ENCODE measurements at places on chromosomes 3 and 15.
A peak's percentile ranks its signal among the peaks of the same experiment; 100 is the strongest.

GRCh38 chr3:126526668-126527005 is 2.7 kb downstream of the CHST13 start:
- DNase-seq: no peak

- DNase-seq: no peak
Measured at GRCh38 chr3:138011722-138012121, 1.8 kb downstream of the CLDN18 start.

- DNase-seq: no peak
Measured at GRCh38 chr15:50181969-50182218, at the start of gene SLC27A2. TSS of gene SLC27A2 (plus strand) at chr15:50182196. CDS start at chr15:50182428, 232 bp downstream.

DNA sequence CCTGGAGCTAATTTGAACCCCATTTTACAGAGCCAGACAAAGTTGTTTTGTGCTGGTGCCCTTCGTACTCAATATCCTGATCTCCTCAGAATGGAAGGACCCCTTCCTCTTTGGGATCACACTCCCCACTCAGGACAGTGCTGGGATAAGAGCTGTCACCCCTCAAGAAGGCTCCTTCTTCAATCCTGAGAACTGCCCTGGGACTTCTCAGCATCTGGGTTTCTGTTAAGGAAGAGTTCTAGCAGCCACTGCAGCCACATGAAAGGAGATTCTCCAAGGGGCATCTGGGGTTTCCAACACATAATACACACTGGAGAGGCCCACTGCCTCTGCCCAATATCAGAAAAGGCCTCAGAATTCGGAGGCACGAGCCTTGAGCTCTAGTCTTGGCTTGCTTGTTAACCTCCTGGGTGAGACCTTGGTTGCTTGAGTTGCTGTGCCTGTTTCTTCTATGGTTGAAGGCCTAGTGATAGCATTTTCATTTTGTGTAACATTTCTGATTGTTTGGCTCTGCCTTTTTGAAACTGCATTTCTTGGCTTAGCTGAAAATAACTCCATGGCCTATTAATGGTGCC is 78.8 kb upstream of the NMNAT3 start:
- DNase-seq: no peak

- no peak for DNase-seq
Measured at GRCh38 chr3:30333903-30334302, 272.5 kb upstream of the TGFBR2 start.

DNA sequence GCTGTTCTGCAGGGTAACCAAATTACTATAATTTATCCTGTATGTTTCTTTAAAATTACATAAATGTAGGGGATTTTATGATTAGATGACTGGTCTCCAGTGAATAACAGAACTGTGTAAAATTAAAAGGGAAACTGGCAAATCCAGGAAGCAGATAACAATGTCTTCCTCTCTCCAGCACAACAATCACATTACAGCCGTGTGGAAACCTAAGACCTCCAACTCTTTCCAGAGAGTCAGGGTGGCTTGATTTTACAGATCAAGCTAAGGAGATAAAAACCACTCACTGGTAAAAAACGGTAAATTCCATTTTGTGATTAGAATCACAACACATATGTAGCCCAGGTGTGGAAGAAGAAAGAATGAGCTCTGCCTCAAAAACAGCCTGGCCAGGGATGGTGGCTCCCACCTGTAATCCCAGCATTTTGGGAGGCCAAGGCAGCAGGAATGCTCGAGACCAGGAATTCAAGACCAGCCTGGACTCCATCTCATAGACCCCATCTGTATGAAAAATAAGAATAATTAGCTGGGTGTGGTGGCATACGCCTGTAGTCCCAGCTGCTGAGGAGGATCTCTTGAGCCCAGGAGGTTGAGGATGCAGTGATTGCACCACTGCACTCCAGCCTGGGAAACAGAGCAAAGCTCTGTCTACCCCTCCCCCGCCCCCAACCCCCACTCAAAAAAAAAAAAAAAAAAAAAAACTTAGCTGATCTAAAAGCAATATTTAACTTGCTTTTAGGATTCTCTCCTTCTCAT is 29.0 kb downstream of the IL17RD start:
- no peak for DNase-seq

DNA sequence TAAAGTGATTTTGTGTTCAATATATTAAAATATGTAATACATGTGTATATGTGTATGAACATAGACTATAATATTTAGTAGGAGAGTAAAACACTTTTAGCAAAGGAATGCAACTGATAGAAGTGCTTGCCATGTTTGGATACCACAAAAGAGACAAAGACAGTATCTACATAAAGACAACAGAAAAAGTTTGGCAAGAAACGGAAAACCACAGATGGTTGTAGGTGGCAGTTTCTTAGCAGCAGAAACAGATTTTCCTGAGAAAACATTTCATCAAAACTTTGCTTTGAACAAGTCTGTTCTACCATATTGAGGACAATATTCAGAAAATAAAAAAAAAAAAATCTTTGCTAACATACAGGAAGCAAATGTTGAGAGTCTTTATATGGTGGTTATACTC is 1560.4 kb upstream of the GBE1 start:
- no peak for DNase-seq

DNA sequence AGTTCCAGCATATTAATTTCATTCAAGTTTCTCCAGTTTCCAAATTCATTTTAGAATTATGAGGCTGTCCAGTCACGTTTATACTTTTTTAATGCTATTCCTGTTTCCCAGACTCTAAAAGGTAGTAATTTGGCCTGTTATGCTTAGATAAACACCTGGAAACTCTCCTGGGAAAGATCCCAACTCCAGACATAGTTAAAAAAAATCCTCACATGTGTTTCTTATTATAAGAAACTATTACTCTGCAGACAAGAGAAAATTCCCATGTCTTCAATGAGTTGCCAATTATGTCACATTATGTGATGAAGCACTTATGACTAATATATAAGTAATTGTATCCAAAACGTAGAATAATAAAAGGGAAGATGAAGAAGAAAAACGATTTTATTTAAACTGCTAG is 137.1 kb upstream of the TMC3 start:
- no peak for DNase-seq

DNA sequence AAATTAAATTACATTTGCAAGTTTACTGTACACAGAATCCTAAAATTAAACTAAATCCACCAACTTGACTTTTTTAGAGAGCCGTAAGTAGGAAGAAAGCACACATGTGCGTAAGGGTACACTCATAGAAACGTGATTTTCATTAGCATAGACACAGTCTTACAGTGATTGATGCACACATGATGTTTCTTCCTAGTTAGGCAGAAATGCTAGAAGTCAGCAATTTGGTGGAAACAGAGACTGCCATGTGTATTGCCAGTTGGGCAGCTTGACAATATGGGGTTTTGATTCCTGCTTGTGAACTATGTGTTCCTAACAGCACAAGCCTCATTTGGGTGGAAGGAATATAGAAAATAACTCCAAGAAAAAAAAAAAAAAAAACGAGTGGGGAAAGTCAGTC is 878.5 kb downstream of the ROBO1 start:
- no peak for DNase-seq

DNA sequence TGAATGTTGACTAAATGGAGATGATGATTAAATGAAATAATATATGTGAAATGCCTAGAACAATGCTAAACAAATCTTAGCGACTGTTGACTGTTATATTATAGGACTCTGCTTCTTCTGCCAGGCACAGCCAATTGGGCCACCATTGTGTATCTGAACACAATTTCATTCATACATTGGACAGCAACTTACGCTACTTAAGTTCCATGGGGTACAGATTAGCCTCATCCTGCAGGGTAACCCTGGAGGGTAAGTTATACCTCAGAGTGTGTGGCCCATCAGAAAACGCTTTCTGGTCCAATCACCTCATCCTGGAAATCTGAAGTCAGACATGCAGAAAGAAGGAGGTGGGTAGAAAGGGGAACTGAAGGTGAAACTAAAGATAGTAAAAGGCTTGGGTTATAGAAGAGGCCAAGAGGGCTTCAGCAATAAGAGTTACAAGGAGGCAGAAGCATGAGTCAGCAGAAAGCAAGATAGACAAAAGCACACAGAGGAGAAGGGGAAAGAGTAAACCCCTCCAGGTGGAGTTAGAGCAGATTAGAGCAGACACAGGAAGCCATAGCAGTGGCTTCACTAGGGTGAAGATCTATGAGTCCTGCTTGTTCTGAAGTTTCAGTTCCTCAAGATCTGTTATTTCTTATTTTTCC is 119.3 kb upstream of the SLC24A5 start:
- DNase-seq: no peak

DNA sequence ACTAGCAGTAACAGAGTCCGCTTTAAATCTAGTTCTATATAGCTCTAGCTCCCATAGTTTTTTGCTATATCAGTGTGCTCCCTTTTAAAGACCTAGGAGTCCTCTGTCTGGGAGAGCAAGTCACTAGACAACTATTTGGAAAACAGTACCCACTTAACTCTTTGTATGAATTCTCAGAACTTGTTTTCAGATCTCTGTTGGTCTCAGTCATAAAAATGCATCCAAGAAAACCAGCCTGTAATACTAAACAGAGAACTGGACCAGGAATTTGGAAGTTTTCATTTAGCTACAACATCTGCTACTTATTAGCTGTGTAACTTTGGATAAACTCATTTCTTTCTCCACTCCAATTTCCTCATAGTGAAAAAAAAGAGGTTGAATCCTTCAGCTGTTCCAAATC is 56.9 kb upstream of the C3orf49 start:
- DNase-seq: no peak

- no peak for DNase-seq
Measured at GRCh38 chr3:143471705-143472104, 352.1 kb downstream of the CHST2 start.

DNA sequence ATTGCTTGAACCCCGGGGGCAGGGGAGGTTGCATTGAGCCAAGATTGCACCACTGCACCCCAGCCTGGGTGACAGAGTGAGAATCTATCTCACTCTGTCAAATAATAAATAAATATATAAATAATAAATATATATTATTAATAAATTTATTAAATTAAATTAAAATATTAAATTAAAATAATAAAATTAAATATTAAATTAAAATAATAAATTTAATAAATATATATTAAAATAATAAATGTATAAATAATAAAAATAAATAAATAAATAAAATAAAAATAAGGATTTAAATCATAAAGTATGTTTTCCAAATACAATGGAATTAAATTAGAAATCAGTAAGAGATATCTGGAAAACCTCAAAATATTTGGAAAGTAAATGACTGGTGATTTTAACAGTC is 43.3 kb downstream of the ATOSA start:
- DNase-seq: no peak

DNA sequence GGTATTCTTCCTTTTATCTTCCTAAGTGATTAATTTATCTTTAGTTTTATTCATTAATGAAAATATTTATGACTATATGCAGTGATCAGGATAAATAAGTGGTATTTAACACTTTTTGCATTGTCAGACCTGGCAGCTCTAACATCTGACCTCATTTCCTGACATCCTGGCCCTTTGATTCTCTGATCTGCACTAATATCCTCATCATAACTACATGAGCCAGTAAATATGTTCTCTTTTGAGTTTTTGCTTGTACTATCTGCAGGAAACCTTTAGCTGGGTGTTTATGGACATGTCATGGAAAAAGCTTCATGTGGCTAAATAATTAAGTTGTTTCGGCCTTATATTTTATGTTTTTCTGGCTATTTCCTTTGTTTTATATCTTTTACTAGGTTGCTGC is 10.5 kb downstream of the NKTR start:
- no peak for DNase-seq

DNA sequence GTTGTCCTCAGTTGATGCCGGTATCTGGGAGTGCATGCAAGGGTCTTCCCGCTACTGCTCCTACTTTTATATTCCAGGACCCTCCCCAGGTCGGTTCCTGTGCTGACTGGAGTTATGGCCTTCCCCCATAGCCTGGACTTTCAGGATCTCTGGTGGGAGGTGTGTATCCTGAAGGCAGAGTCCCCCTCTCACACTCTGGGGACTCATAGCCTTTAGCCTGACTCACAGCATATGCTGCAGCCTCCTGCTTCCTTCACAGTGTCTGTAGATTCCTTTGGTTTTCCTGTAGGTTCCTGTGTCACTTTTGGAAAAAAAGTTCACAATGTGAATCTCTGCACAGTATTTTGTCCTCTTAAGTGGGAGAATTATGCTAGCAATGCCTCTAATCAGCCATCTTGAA is 180.6 kb upstream of the RBMS3 start:
- DNase-seq: no peak

GRCh38 chr15:53694476-53694874 is 65.0 kb downstream of the WDR72 start:
- no peak for DNase-seq

DNA sequence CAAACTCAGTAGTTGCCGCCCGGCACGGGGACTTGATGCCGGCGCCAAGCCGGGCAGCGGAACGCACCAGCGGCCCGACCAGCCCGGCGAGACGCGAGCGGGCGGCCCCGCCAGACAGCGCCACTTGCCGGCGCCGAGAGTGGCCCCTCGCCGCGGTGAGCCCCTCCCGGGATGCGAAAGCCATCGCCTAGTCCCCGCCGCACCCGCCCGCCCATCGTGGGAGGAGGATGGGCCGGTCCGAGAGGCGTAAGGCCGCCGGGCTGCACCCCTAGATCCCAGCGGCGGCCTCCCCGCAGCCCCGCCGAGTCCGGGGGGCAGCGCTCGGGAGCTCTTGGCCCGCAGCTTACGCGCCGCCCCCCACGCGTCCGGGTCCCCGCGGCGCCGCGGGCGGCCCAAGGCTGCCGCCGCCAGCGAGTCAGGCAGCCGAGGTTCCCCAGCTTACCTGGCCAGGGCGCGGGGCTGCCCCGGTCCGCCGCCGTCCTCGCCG is 609 bp downstream of the GOLGA8A start:
- peak; percentile 38 for DNase-seq

GRCh38 chr3:78792212-78792611 is 975.6 kb downstream of the ROBO1 start:
- no peak for DNase-seq

DNA sequence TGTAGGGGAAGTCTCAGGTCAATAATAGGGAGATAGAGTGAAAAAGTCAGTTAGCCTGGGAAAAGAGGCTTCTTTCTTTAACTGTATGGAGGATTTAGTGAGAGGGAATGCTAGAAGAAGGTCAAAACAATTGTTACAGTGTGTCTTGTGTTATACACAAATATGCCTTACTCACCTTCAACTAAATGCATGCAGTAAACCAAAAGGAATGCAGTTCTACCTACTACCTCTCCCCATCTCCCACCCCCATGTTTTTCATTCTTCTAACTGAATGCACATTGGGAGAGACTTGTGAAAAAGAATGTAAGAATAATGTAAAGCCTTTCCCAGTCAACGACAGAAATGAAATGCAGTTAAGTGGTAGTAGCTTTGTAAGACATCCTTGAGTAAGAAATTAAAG is 33.8 kb downstream of the CCDC66 start:
- no peak for DNase-seq

- DNase-seq: no peak
Measured at GRCh38 chr3:151120409-151120808, 34.9 kb downstream of the MED12L start.

GRCh38 chr3:44525060-44525459 is 29.9 kb upstream of the ZKSCAN7 start:
- DNase-seq: no peak

GRCh38 chr3:139654637-139655365 is 23.0 kb downstream of the NMNAT3 start:
- DNase-seq: no peak

- no peak for DNase-seq
Measured at GRCh38 chr3:197562398-197563251, 6.9 kb upstream of the BDH1 start.

Data from activated T-helper 1 cell treated with anti-CD3 and anti-CD28 coated beads, Interleukin-2, amount 50 U/mL, for 16 hours (primary cell).